Cortex of kidney (tissue), 1 donor: ENCODE measurements at places on chromosomes 5 and 9.

- no peak for DNase-seq
Measured at GRCh38 chr9:34988218-34989002, 1.1 kb upstream of the DNAJB5 start.

GRCh38 chr5:94243612-94244011 is 374.8 kb downstream of the KIAA0825 start:
- no peak for DNase-seq

DNA sequence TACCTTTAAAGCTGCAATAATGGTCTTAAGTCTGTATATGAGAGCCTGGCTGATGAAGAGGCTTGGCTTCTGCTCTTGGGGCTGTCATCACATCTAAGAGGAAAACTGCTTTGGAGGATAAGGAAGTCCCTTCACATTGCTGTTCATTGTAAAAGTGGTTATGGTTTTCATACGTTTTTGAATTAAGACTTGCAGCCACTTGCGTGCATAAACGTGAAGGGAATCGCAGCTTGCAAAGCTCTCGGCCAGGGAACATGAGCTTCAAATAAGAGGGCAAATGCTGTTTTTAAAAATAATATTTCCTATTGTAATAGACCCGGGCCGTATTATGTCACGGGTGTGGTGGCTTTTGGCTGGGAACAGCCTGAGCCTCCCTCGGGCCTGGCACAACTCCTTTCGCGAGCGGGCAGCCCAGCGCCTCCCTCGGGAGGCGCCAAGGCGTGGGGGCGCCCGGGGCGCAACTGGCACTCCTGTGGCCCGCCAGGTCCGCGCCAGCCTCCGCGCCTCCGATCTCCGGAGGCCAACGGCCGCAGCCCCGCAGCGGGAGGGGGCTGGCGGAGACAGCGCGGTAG is 538 bp upstream of the ARHGEF28 start:
- no peak for DNase-seq

GRCh38 chr5:52893105-52893504 is 96.0 kb upstream of the ITGA2 start:
- no peak for DNase-seq

GRCh38 chr9:6557883-6558616 is 87.5 kb downstream of the GLDC start:
- no peak for DNase-seq

GRCh38 chr9:75918909-75919308 is 28.4 kb downstream of the PCSK5 start:
- no peak for DNase-seq

- DNase-seq, result no peak
Measured at GRCh38 chr5:158115468-158115867, 256.5 kb upstream of the CLINT1 start.

DNA sequence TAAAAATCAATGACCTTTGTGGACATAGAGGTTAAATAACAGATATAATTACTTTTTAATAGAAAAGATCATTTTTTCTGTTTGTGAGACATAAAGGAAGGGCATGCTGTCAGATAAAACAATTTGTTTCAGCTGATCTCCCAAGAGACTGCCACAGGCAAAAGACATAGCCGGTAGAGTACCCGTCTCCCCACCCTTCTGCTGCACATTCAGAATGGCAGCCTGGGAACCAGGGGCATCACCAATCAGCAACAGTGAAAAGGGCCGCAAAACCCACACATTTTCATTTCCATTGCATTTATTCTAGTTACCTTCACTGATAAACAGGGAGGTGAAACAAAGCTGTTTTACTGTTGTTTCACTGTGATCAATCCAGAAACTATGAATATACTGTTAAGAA is 357.7 kb downstream of the ARRDC3 start:
- DNase-seq, result no peak

- DNase-seq, result no peak
Measured at GRCh38 chr5:55969956-55970355, 24.8 kb downstream of the IL6ST start.

GRCh38 chr5:156698323-156698722 is 151.8 kb upstream of the PPP1R2B start:
- DNase-seq, result no peak

DNA sequence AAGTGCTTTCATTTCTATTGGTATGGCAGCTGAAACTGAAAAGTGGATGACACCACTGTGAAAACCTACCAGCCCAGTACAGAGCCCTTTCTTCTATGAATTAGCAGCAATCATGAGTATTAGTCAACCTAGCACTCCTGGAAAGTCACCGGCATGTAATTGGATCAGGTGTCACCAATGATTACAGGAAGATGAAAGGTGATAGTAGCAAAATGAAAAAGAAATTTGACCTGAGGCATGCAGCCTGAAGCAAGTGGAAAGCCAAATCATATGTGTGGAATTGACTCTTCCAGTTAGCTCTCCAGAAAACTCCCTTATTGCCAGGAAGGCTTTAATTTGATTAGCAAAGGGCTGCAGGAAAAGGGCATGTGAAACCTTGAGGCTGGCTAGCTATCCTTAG is 81.2 kb upstream of the NAA35 start:
- no peak for DNase-seq

GRCh38 chr5:65197531-65198455 is 283.9 kb downstream of the ADAMTS6 start:
- no peak for DNase-seq

- DNase-seq, result no peak
Measured at GRCh38 chr9:2461892-2462291, 159.7 kb upstream of the VLDLR start.

DNA sequence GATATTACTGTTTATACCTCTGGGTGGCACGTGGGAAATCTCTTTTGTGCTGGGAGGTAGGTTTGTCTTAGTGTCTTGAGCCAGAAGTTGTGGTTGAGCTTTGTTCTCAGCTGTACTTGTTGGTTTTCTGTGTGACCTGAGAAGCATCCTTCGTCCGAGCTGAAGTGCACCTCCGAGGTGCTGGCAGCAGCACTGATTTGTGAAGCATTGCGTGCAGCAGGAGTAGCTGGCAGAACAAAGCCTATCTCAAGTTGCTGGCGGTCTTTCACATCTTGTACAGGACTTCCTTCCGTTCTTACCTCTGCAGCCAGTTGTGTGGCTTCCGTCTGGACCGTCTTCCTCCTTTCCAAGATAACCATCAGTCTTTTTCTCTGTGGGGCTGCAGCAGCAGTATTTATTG is 4.3 kb downstream of the PRRC2B start:
- DNase-seq, result no peak

GRCh38 chr5:1026700-1027621 is 18.4 kb downstream of the NKD2 start:
- DNase-seq, result no peak

GRCh38 chr5:119274767-119275130 is 81.1 kb upstream of the TNFAIP8 start:
- no peak for DNase-seq

DNA sequence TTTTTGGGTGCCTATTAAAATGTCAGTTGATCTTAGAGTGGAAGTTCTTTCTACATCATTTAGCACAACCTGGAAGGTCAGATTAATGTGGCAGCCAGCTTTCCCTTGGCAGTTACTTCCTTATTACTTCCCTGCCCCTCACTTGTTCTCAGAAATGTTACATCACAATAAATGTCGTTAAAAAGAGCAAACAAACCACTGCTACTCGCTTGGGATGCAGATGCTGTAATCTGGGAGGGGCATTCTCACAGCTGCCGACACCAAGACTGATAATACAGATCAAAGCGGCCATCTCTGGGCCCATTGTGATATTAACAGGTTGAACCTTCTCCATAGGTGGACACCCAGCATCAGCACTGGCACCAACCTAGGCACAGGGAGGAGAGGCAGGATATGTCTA is 29.3 kb downstream of the PLAC8L1 start:
- DNase-seq, result no peak

DNA sequence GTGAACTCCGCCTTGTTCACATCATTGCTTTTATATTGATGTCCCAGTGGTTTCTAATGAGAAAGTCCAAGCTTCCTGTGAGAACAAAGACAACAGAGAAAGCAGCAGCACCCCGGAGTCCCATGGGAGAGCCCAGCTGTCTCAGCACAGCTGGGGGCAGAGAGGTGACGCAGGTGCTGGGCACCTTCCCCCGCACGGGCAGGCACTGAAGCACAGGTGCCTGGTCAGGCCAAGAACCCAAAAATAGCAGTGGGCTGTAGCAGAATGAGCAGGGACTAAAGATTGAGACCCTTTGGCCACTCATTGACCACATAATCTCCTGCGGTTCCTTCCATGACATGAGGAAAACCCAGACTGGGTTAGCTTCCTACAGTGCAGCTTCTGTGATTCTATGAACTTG is 18.8 kb downstream of the SRD5A1 start:
- DNase-seq, result no peak

GRCh38 chr5:125274938-125275724 is 528.7 kb upstream of the ZNF608 start:
- DNase-seq, result no peak

DNA sequence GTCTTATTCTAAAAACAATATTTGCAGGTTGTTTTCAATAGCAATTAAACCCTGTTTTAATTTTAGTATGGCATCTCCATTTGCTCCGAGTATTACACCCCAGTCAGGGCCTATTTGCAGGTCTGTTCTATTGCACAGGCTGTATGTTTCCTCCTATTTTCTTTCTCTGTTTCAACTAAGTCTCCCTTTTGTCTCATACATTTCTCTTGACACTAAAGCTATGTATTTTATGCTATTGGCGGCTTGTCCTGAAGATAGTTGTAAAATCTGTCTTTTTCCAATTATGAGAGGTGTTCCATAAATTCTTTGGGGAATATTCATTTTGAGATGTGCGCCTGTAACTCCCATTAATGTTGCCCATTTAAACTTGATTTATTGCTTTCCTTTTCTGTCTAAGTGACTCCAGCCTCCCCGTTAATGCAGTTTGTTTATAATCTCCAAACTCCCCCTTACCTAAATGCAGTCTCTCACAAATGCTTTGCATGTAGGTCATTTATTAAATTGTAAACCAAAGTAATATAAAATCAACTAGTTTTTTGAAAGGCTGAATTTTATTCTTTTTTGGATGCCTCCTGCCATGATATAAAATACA is 262.4 kb downstream of the CDH12 start:
- no peak for DNase-seq

GRCh38 chr5:91146905-91147600 is 236.1 kb downstream of the ARRDC3 start:
- no peak for DNase-seq

- no peak for DNase-seq
Measured at GRCh38 chr9:36665921-36666431, 93.3 kb downstream of the MELK start.

GRCh38 chr9:38345851-38346755 is 46.4 kb upstream of the ALDH1B1 start:
- DNase-seq, result no peak

DNA sequence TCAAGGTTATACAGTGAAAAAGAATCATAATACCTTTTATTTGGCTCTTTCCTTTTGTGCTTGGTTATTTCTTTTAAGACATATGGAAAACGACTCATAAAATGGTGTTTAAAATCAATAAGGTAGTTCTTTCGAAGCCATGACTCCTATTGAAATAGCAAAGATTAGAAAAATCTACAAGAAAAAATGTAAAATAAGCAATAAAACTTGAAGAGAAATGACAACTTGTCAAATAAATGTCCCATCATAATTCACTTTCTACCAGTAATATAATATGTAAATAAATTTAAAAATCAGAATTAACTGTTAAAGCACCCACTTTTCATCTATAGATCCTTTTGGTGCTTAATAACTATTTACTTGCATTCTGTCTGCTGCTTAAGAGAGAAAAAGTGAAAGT is 12.5 kb downstream of the TEX10 start:
- no peak for DNase-seq

DNA sequence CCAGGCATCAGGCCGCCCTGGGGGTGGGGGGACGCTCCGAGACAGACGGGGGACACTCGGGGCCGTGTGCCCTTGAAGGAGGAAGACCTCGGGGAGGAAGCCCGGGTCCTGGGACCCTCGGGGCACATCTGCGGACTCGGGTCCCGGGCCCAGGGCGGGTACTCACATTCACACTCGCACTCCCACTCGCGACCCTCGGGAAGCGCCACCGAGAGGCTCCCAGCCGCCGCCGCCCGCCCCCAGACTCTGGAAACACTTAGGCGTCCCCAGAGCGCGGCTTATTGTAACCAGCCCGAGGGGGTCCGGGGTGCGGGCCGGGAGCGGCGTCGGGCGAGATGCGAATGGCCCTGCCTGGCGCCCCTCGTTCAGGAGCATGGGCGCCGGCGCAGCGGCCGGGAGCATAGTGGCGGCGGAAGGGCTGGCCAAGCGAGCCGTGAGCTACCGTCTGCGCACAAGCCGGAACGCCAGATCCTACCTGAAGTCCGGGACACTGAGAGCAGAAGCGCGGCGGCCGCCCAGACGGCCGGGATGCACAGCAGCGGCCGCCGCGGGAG is 559 bp downstream of the ROR2 start:
- no peak for DNase-seq

- no peak for DNase-seq
Measured at GRCh38 chr5:105783811-105784210, 1886.9 kb downstream of the EFNA5 start.

GRCh38 chr9:96065482-96066251 is 190.2 kb downstream of the ERCC6L2 start:
- no peak for DNase-seq

- no peak for DNase-seq
Measured at GRCh38 chr9:16262477-16263261, 607.8 kb downstream of the BNC2 start.

- no peak for DNase-seq
Measured at GRCh38 chr9:134765785-134766184, 114.8 kb upstream of the FCN2 start.

GRCh38 chr5:150000256-150000989 is at the start of the genes HMGXB3 and TIGD6:
Gene HMGXB3, plus strand, starts transcription at chr5:150000739. Its CDS starts 4,114 bp downstream, at chr5:150004853.
Gene TIGD6, minus strand, starts transcription at chr5:150000654. Its CDS starts 4,306 bp downstream, at chr5:149996348.
- peak; percentile 77 for DNase-seq

- DNase-seq, result no peak
Measured at GRCh38 chr9:125536167-125536772, 170.7 kb downstream of the MAPKAP1 start.

DNA sequence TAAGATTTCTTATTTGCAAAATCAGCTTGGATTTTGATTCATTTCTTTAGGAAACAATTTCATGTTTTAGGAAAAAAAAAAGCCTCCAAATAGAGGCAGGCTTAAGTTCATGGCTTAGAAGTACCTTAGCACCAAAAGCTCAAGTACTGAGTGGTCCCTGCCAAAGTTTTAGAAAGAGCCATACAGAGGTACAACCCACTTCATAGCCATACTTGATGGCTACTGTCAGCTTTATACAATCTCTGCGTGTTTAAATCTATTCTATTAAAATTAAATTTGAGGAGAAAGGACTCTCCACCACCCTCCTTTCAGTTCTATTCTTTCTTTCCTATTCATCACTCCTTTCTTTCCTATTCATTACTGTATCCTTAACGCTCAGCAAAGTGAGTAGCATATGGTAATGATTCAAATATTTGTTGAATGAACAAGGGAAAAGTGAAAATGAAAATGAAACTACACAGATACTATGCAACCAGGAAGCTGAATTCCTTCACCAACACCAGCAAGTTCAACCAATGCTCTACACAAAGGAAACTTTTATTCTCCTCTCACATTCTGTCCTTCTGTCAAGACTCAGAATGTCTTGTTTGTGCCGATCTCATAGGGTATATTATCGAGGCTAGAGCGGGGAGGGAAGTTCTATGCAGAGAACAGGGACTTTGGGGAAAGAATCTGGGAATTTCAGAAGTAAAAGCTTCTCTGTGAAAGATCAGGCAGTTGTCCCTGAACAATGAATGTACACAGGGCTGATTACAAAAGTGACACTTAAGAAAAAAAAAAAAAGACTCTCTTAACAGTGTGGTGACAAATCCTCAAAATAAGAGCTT is 138.6 kb upstream of the SPEF2 start:
- no peak for DNase-seq

- no peak for DNase-seq
Measured at GRCh38 chr9:138009803-138010690, 132.5 kb downstream of the CACNA1B start.

- no peak for DNase-seq
Measured at GRCh38 chr5:91641730-91642350, 258.7 kb upstream of the ARRDC3 start.

GRCh38 chr5:174718880-174719610 is 5.3 kb upstream of the MSX2 start:
- DNase-seq, result no peak
